CD4-positive, alpha-beta T cell (primary cell): ENCODE measurements at places on chromosomes 12 and 14. TPM values are rescaled to one million over a fixed set of nuclear protein-coding genes. Genes with fewer than 3 reads are reported as not detected.

GRCh38 chr12:94561943-94562411, 88.4 kb downstream of the TMCC3 start:
- DNase-seq: no peak

GRCh38 chr14:49896966-49897365, 4.1 kb downstream of the ARF6 start:
- DNase-seq: no peak

- DNase-seq: no peak
Observed at GRCh38 chr12:96029826-96030225, 5.6 kb downstream of the LTA4H start.

DNA sequence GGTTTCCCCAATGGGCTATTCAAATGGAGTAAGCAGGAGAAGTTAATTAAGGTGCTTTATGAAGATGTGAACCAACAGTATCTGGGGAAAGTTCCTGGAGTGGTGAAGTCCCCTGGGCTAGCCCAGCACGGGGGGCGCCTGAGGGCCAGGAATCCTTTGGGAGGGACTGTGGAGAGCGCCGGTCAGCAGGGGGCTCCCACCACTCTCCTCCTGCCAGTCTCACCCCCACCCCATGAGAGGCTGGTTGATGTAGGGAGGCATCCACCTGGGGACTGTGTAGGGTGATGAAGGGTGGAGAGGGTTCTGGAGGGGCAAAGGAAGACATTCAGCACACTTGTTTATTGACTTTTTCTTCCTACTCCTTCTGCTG, 4.4 kb downstream of the CEBPE start:
- DNase-seq: no peak

The OR6C74 gene
- not detected for total RNA-seq
